Right lung (tissue), 10 donors: ENCODE measurements at places on chromosomes 7 and 10. TPM values are rescaled to one million over a fixed set of nuclear protein-coding genes. Genes with fewer than 3 reads are reported as not detected.

TMEM236 gene
- polyA plus RNA-seq, result 0.37 TPM

AKAP9 gene
- polyA plus RNA-seq, result 87.4 TPM

WDR86 gene
- polyA plus RNA-seq, result 13.3 TPM

OIT3 gene
- polyA plus RNA-seq, result 1.3 TPM

KLLN gene
- 1.4 TPM for polyA plus RNA-seq

CHPF2 gene
- polyA plus RNA-seq, result 24.8 TPM

- DNase-seq, result no peak
Observed at GRCh38 chr7:5296611-5297226, 14.0 kb downstream of the SLC29A4 start.

DNA sequence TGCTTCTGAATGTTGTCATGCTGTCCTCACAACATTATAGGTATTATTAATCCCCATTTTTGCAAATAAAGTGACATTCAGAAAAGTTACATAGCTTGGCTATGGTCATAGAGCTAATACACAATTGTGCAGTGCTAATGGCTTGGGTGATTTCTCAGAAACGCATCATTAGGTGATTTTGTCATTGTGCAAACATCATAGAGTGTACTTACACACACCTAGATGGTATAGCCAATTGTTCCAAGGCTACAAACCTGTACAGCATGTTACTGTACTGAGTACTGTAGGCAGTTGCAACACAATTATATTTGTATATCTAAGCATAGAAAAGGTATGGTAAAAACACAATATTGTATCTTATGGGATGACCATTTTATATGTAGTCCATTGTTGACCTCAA, 91.0 kb downstream of the BTAF1 start:
- no peak for DNase-seq

DNA sequence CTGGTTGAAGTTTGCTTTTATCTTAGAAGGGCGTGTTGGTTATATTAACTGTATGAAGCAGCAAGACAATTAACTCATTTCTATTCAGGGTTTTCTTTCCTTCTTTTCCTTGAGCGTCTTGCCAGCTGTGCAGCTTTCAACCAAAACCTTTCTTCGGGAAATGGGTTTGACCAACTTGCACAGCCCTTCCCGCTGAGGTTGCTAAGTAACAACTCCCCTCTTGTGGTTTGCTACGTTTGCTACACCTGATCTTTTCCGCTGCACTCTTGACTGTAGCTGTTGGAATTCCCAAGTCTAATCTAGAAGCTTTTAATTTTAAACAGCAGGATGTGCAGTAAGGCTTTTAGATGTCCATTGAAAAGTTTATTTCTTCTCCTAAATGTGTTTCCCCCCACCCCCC, 116.9 kb downstream of the CDCA7L start:
- no peak for DNase-seq

GRCh38 chr7:139286144-139286543, 55.0 kb upstream of the FMC1 start:
- no peak for DNase-seq

GRCh38 chr10:124768791-124769190, 22.9 kb downstream of the EEF1AKMT2 start:
- no peak for DNase-seq

- DNase-seq, result no peak
Observed at GRCh38 chr7:70051726-70052125, 453.5 kb downstream of the AUTS2 start.

- no peak for DNase-seq
Observed at GRCh38 chr10:112465299-112465883, 18.4 kb downstream of the VTI1A start.

DNA sequence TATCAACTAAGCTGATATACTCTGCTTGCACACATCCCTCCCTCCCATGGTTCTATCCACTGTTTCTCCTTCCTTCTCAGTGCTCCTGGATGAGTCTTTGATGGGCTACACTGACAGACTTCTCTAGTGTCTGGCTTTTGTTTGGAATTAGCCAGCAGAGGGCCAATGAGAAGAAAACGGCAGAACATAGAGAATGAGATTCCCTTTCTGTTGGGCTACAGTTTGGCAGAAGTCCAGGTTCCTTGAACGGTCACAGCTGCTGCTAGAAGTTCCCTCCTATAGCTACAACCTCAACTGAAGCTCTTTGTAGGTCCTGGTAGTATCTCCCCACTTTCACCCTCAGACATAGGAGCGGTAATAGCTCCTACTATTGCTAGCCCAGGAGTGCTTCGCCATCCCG, 251.1 kb upstream of the LRRN3 start:
- DNase-seq, result peak; percentile 61

GRCh38 chr10:47077386-47077785, 166.2 kb downstream of the PTPN20 start:
- DNase-seq, result peak; percentile 36

GRCh38 chr10:124176349-124177179, 83.2 kb upstream of the CHST15 start:
- DNase-seq, result no peak
